Stimulated activated CD4-positive, alpha-beta T cell treated with anti-CD3 and anti-CD28 coated beads, Interleukin-15, amount 100 ng/mL, for 24 hours (primary cell): ENCODE measurements at places on chromosomes 6 and 20.

DNA sequence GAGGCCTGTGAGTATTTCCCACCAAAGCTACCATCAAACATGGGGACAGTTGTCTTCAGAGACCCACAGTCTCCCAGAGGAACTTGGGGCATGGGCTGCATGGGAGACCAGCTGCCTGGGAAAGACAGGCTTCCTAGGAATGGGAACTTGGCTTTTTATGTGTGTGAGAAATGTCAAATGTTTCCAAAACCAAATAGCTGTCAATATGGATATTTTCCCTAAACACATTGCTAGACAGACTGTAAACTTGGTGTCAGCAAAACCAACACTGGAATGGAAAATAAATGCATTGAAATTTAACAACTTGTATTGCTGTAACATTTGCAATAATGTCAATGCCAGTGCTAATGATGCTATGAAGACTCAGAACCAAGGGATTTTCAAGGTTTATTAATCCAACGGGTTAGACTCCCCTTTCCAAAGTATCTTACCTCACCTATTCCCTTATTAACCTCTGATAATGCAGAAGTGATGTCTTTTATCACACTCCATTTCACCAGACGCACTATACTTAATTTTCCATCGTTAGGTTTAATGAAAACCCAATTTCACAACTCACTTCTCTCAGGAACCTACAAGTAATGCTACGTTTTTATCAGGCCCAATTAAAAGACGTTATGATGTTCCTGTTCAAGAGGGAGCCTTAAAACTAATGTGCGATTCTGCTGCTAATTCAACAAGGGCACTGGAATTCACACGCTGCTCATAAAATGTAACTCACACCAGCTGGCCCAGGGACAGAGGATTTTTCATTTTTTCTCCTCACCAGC is 546.1 kb upstream of the CHD6 start:
- no peak for DNase-seq

GRCh38 chr6:82878812-82879211 is 186.8 kb downstream of the UBE3D start:
- DNase-seq = no peak

GRCh38 chr6:110738899-110739365 is 76.3 kb downstream of the CDK19 start:
- DNase-seq = no peak

DNA sequence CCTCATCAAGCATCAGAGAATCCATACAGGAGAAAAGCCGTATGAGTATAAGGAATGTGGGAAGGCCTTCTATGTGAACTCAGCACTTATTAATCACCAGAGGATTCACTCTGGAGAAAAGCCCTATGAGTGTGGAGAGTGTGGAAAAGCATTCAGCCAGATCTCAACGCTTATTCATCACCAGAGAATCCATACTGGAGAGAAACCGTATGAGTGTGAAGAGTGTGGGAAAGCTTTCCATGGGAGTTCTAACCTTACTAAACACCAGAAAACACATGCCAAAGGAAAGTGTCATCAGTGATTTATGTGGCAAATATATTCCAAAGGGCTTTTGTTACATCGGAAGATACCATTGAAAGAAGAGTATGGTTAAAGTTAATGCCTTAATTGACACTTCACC is 25.4 kb downstream of the ZKSCAN8 start:
- DNase-seq = no peak

DNA sequence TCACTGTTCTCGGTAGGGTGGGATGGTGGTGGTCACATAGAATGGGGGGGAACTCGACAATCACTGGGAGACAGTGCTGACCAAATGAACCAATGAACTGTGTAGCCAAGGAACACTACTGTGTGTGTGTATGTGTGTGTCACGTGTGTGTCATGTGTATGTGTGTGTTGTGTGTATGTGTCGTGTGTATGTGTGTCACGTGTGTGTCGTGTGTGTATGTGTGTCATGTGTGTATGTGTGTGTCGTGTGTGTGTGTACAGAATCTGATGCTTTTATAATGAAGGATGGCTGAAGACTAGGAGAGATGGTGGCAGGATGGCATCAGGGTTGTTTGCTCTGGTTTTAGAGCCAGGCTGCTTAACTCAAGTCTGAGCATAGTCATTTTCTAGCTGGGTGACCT is 99.1 kb upstream of the DUSP22 start:
- no peak for DNase-seq

DNA sequence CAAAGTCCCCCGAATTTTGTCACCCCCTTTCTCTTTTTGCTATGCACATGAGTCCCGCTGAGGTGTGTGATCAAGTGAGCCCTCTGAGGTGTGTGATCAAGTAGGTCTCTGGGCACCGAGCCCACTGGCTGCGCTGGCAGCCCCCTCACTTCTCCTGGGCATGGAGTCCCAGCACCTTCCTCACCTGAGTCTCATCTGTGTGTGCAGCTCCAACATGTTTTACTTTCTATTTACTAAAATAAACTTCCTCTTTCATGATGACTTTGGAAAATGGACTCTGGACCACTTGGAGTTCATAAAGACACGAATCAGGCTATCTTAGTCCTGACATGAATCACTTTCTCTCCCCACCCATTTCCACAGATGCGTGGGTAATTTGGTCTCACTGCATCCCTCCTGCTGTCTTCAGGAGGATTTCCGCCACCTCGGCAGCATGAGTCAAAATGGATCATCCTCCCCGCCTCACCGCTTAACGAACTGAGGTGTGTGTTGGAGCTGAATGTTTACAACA is 39.8 kb downstream of the PRDM1 start:
- peak; percentile 62 for DNase-seq

DNA sequence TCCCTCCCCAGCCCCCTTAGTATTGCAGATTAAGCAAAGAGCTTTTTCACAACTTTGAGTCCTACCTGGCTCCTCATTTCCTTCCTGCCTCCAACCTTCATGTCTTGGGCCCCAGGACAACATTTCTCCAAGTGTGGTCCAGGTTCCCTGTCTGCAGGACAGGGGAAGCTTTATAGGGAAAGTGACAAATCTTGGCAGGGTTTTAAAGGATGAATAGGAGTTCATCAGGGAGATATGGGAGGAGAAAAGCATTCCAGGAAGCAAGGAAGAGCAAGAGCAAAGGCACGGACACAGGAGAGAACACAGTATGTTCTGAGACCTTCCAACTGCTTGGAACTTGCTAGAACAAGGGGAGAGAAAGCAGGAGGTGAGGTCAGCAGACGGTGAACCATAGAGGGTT is 1.9 kb downstream of the BPIFB1 start:
- DNase-seq = no peak

- no peak for DNase-seq
Measured at GRCh38 chr20:47061549-47061948, 166.9 kb downstream of the EYA2 start.

GRCh38 chr6:30942338-30943060 is 1.7 kb downstream of the MUCL3 start:
- peak; percentile 25 for DNase-seq

- DNase-seq = no peak
Measured at GRCh38 chr6:131966443-131966842, 15.3 kb upstream of the CCN2 start.

GRCh38 chr20:44752099-44752931 is 6.7 kb downstream of the KCNK15 start:
- no peak for DNase-seq

- no peak for DNase-seq
Measured at GRCh38 chr6:144665932-144666450, 380.9 kb downstream of the UTRN start.

- no peak for DNase-seq
Measured at GRCh38 chr6:67880939-67881705, 754.0 kb upstream of the ADGRB3 start.

GRCh38 chr20:39266989-39267388 is 304.8 kb downstream of the DHX35 start:
- no peak for DNase-seq

GRCh38 chr20:57212534-57213276 is 53.7 kb downstream of the BMP7 start:
- DNase-seq = no peak

DNA sequence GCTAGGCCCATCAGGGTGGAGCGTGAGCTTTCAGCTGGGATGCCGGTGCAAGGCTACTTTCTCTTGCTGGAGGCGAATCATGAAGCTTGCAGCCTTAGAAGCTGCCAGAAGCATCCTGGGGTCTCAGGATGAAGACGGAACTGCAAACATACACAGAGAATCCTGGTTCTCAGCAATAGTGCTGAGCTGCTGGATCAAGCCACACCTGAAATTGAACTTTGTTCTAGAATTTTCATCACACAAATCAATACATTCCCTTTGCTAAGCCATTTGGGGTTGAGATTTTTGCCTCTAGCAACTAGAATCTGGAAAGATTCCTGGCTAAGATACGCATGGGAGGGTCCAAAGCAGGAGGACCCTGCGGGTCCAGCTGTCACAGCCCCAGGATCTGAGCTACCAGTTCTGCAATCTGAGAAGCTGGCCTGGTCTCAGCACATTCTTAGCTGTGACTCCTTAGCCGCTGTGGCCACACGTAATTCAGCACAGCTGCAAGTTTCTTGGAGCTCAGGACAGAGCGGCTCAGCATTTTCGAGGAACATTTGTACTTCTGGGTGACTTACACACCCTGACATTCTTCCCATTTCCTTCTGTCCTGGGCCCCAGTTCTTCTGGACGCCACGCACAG is 6.6 kb upstream of the ARFGAP1 start:
- no peak for DNase-seq

DNA sequence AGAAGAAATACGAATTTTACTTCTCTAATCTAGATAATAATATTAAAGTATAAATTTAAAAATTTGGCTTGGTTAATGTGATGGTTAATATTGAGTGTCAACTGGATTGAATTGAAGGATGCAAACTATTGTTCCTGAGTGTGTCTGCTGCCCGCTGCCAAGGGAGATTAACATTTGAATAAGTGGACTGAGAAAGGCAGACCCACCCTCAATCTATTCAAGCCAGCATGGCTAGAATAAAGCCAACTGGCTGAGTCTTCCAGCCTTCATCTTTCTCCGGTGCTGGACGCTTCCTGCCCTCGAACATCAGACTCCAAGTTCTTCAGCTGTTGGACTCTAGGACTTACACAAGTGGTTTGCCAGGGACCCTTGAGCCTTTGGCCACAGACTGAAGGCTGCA is 152.7 kb downstream of the TBXT start:
- DNase-seq = no peak

- peak; percentile 16 for DNase-seq
Measured at GRCh38 chr6:166556863-166557322, 29.6 kb downstream of the RAMACL start.

DNA sequence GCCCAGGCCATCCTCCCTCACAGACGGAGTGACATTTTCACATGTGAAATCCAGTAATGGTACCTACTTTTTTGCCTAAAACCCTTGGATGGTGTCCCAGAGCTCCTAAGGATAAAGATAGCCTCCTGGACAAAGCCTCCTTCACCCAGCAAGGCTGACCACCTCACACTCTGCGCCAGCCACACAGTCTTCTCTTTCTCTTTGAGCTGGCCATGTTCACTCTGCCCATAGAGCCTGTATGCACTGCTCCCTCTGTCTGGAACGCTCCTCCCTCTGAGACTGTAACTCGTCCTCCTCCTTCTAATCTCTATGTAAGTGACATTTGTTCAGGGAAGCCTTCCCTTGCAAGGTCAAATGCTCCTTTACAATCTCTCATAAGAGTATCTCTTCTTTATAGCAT is 14.6 kb downstream of the TMEM151B start:
- no peak for DNase-seq

GRCh38 chr6:33417128-33417902 is 592 bp downstream of the CUTA start:
- peak; percentile 30 for DNase-seq

GRCh38 chr6:43667245-43668150 is 20.1 kb downstream of the MRPS18A start:
- peak; percentile 88 for DNase-seq

DNA sequence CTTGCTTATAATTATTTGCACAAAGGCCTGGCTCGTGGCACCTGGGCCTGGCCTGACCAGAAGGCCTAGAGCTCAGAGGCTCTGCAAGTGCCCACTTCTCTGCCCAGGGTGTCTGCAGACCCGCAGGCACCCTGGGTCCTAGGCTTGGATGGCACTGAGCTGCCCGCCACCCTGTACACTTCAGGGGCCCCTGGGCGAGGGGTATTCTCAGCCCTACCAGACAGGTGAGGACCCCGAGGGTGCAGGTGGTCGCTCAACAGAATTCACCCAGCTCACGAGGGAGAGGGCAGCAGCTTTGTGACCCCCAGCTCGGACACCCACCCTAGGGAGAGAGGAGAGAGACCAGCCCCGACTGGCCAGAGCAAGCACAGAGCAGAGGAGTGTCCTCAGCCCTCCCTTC is 83.9 kb downstream of the RIPOR3 start:
- no peak for DNase-seq

DNA sequence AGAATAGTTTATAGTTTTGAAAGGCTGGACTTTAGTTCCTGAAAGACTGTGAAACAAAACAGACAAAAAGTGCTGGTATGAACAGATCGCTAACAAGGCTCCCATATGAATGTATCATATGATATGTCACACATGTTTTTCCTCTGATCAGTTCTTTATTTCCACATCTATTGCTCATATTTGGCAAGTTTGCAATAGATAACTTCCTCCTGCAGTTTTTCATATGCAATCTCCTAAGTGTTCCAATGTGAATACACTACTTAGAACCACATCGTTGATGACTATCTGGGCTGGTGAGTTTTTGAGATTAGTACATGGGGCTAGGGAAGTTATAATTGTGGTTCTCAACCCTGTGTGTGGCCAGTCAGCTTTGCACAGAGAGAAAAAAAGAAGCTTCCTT is 23.1 kb downstream of the CRYBG1 start:
- no peak for DNase-seq

- no peak for DNase-seq
Measured at GRCh38 chr6:140623498-140623897, 1249.0 kb upstream of the CITED2 start.

GRCh38 chr6:18654821-18655220 is 267.7 kb downstream of the RNF144B start:
- no peak for DNase-seq

- peak; percentile 3 for DNase-seq
Measured at GRCh38 chr20:18288749-18289267, 481 bp downstream of the ZNF133 start.

GRCh38 chr6:79385333-79385732 is 150.9 kb upstream of the HMGN3 start:
- DNase-seq = no peak

DNA sequence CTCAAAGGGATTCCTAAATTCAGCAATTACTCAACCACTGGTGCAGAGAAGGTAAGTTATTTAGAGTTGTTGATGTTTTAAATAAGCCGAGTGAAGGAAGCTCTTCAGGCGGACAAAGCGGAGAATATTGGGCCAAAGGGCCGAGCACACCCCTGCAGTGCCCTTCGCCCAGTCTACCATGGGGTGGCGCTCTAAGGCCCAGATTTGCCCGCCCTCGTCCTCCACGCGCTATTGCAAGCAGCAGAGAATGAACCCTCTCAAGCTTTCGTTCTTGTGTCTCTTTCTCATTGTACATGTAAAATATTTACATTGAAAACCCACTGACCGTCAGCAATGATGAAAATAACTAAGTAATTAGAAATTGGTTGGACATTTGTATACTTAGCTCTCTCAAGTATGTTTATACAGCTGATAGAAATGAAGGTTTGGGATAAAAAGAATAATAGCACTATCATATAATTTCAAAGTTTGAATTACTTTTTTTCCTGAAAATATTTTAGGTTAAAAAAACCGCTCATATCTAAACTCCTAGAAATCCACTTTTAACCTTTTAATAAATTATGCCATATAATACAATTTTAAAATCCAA is 195.0 kb upstream of the CEP162 start:
- peak; percentile 17 for DNase-seq
